ENCODE measurements at places on chromosomes 11 and 22.
A peak's percentile ranks its signal among the peaks of the same experiment; 100 is the strongest.

DNA sequence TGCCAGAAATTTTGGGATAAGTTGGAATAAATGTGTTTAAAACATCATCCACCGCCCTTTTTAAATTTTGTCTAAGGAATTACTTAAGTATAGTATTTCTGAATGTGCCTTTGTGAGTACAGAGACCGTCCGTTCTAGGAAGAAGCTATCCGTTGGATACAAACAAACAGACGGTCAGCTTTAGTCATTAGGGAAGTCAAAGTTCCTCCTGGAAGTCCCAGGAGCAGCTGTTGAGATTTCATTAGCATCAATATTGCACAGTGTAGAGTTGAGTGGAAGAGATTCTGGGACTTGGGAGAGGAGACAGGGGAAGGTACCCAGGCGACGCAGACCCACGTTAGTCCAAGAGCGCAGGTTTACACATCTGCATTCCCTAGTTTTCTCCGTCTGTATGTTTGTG, 15.7 kb upstream of the ADSL start:
- DNase-seq: no peak

DNA sequence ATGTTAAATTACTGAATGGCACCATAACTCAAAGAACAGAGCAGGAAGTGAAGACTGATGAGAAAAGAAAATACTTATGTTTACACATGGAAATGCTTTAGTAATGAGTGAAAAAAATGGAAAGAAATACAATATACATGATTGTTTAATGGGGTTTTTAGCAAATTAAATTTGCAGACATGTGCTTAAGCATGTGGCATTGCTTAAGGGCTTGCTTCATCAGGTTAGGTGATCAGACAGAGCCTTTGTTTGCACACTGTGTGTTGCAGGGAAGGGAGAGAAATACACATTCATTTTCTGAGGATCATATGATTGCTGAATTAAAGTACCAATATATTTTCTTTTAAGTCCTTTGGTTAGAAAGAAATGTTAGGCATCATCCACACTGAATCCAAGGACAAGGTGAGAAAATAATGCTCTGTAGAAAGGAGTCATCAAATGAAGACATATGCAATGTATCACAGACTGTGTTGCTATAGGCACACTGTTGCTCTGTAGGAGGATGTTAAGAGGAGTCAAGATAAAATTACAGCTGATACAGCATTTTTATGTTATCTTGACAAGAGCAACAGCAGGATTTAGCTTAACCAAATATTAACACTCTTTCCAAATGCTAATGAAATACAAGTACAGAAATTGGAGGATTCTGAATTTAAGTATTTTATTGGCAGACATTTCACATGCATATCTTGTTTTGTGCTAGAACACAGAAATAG, 23.4 kb upstream of the ARHGAP20 start:
- DNase-seq: no peak

DNA sequence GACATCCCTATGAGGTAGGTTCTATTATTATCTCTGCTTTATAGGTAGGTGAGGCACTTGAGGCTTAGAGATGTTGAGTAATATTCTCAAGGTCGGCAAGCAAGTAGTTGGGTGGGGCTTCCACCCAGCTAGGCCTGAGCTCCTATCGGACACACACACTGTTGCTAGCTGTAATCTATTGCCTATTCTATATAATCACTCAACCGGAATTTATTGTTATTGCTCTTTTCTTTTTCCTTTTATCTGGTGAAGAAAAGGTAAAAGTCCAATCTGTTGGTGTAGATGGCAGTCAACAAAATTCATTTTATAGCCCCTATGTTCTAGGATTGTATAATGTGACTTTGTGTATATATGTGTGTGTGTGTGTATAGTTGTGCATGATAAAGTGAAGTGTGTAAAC, 3.4 kb downstream of the OR9Q2 start:
- DNase-seq: no peak

DNA sequence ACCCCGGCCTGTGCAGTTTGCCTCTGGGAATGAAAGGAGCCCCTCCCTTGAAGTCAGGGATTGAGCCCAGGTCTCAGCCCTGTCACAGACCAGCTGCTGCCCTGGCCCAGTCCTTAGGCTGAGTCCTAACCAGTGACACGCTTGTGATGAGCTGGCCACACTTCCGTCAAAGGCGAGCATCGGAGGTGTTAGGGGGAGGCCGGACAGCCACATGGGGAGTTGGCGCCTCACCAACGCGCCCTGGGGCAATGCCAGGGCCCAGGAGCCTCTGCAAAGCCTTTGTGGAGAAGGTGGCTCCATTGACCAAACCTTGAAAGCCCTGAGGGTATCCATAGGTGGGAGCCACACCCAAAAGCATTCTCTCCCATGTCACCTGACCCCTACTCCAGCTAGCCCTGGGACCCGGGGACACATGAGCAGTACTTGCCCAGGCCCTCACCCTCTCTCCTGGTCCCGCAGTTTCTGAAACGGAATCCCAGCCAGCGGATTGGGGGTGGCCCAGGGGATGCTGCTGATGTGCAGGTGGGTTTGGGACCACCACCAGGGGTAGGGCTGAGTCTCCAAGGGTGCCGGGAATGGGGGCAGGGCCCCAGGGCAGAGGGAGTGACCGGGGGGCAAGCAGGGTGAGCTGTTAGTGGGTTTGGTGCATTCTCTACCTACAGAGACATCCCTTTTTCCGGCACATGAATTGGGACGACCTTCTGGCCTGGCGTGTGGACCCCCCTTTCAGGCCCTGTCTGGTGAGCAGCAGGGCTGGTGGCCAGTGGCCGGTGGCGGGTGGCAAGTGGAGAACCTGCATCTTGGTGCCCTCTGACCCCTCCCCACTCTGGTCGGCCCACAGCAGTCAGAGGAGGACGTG, 3.7 kb downstream of the PTPRCAP start:
- DNase-seq: no peak

- no peak for DNase-seq
These were observed at the start of gene ARHGAP8 for GRCh38 chr22:44752285-44753188. Gene ARHGAP8, plus strand, starts transcription at chr22:44752575. Its CDS starts 33,953 bp downstream, at chr22:44786528.

DNA sequence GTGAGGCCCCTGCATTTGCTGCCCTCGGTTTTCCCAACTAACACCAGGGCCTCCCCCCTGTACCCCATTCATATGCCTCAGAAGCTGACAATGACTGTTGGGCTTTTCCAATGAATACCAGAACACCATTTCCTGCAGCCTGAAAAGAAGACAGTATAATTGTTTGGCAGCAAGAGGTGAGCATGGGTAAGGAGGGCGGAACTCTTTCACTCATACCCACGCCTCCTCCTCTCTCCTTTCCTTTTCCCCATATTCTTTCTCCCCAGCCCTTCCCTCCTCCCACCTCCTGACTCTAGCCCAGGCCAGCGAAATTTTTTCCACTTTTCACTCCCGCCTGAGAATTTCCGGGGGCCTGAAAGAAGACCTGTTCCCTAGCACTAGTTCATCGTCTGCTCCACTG, 58.0 kb upstream of the CHST1 start:
- no peak for DNase-seq

DNA sequence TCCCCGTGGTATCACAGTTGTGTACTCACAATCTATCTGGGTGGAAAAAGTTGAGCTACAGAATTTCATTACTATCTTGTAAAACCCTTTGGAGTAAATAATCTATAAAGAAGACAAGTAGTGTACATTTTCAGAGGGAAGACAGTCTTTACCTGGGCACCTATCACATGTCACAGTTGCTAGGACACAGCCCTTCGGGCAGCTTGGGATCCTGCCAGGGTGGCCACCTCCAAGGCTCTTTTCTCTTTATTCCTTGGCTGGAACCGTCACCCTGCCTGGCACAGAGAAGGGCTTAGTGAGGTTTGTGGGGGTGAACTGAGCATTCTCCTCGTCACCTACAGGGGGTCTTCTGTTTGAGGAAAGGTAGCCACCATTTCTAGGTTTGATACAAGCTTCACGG, 23.6 kb downstream of the LRRC74B start:
- peak; percentile 62 for DNase-seq

GRCh38 chr11:81203876-81204275, 1529.8 kb downstream of the FAM181B start:
- DNase-seq: no peak

- no peak for DNase-seq
These were observed 655.2 kb downstream of the TBC1D22A start for GRCh38 chr22:47417699-47418098.

GRCh38 chr22:32676191-32676590, 125.3 kb upstream of the TIMP3 start:
- peak; percentile 64 for DNase-seq

- DNase-seq: no peak
These were observed 170.6 kb downstream of the BARX2 start for GRCh38 chr11:129546266-129546665.

DNA sequence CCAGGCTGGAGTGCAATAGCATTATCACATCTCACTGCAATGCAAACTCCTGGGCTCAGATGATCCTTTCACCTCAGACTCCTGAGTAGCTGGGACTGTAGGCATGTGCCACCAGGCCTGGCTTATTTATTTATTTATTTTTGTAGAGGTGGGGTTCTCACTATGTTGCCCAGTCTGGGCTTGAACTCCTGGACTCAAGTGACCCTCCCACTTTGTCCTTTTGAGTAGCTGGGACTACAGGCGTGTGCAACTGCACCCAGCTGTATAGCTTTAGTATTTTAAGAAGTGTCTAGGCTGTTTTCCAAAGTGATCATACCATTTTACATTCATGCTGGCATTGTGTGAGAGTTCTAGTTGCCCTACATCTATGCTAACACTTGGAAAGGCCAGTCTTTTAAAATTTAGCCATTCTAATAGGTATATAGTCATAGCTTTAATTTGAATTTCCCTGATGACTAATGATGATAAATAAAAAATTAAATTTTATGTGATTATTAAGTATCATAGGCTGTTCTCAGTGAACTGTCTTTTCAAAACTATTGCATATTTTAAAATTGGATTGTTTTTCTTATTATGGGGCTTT, 96.9 kb downstream of the TMEM135 start:
- no peak for DNase-seq

- no peak for DNase-seq
These were observed 2.4 kb downstream of the OR5A2 start for GRCh38 chr11:59423835-59424234.

- no peak for DNase-seq
These were observed 92.1 kb upstream of the APOA1 start for GRCh38 chr11:116929414-116930090.

DNA sequence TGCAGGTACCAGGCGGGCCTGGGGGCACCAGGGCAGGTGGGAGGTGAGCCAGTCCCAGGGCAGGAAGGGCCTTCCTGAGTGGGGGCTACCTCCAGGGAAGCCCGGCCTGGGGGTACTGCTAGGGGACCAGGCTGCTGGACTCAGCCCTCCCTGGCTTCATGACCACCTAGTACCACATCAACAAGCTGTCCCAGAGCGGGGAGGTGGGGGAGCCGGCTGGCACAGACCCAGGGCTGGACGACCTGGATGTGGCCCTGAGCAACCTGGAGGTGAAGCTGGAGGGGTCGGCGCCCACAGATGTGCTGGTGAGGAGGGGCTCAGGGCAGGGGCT, 6.7 kb downstream of the TRPT1 start:
- DNase-seq: no peak

DNA sequence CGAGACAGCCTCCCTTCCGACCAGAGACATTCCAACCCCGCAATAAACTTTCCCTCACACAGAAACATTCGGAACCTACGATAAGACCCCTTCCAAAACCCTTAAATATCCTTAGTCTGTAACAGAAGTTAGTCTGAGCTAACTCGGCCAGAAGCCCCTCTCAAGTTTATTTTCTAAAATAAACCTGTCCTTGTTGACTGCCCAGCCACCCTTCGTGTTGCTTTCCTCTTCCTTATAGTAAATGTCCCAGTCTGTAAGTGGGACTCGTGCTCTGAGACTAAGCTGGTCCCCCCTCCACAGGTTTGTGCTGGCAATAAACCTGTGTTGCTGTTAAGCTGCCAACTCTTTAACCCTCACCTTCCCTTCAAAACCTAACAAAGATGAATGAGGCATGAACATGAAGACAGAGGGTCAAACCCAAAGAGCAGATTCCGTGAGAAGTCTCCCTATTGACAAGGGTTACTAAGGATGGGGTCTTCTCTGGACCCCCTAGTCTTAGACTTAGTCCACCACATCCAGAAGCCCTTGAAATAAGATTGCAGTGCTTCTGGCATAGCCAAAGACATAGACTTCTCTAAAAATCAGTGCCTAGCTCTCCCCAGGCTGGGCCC, 18.2 kb downstream of the MIF start:
- DNase-seq: no peak

GRCh38 chr11:118105657-118106305, 19.0 kb upstream of the SMIM35 start:
- no peak for DNase-seq

- DNase-seq: no peak
These were observed 8.9 kb downstream of the MN1 start for GRCh38 chr22:27792452-27793161.

Data from breast epithelium (tissue), 4 donors.